Activated naive CD4-positive, alpha-beta T cell treated with anti-CD3 and anti-CD28 coated beads, Interleukin-2, amount 50 U/mL, for 16 hours (primary cell): ENCODE measurements at places on chromosomes 5 and 9.
A peak's percentile ranks its signal among the peaks of the same experiment; 100 is the strongest.

DNA sequence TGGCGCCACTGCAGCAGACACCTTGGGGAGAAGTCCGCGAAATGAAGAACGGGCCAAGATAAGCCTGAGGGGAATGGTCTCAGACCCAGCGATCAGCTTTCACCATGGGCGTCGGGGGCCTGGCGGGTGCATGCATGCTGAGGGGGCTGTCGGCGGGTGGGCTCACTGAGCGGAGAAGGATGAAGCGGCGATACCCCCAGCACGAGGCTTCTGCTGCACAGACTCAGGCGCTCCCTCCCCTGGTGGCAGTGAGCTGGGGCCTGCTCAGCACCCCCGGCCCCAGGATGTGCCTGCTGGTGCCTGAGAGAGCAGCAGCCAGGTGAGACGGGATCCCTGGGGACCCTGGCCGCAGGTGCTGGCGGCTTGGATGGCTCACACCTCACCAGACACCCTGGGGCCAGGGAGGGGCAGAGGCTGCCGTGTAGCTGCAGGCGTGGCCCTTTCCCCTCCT is 31.2 kb downstream of the CEP72 start:
- DNase-seq: no peak

GRCh38 chr9:116491219-116491618 is 195.9 kb upstream of the TRIM32 start:
- DNase-seq: no peak

- no peak for DNase-seq
Measured at GRCh38 chr9:93907551-93908199, 47.5 kb downstream of the BARX1 start.

- no peak for DNase-seq
Measured at GRCh38 chr9:110340306-110340705, 2.6 kb upstream of the TXNDC8 start.

DNA sequence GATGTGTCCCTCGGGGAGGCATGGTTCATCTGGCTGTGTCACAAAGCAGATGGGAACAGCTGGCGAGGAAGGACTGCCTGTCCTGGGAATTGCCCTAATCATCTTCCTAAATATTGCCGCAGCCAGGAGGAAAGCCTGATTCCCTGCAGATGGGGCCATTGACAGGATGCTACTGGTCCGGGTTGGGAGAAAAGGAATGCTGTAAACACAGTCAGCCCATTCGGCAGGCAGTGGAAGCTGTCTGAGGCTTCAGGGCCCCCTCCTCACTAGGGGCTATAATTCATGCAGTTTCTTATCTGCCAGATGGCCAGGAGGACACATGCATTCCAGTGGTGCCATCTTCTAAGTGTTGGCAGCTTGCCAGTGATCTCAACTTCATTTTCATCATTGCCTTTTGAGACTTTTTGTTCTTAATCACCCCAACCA is 110.3 kb downstream of the KCNIP1 start:
- DNase-seq: no peak

- DNase-seq: no peak
Measured at GRCh38 chr5:598564-598890, 13.6 kb upstream of the CEP72 start.

GRCh38 chr5:36359267-36359666 is 57.6 kb upstream of the RANBP3L start:
- no peak for DNase-seq

GRCh38 chr9:94757158-94757557 is 30.7 kb downstream of the AOPEP start:
- DNase-seq: no peak

GRCh38 chr9:37729499-37729898 is 24.1 kb upstream of the TRMT10B start:
- DNase-seq: no peak

DNA sequence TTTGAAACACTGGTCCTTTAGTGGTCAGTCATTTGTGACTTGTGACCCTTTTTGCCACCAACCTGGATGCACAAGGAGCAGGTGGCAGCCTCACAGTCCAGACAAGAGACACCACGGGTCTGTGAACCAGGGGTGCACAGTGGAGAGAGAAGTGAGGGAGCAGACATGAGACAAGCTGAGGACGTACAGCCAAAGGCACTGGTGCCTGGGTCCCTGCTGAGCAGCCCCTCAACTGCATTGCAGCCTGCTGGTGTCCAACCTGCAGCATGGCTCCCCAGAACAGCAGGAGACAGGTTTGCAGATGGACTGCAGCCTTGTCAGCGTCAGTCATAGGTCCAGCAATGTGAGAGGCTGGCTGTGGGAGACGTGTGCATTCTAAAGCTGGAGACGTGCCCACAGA is 124.2 kb upstream of the FSTL4 start:
- no peak for DNase-seq

GRCh38 chr5:163995206-163995605 is 489.8 kb downstream of the MAT2B start:
- no peak for DNase-seq

GRCh38 chr5:154309805-154310204 is 119.3 kb downstream of the GALNT10 start:
- DNase-seq: no peak

- no peak for DNase-seq
Measured at GRCh38 chr5:61274511-61274911, 57.5 kb upstream of the ZSWIM6 start.

DNA sequence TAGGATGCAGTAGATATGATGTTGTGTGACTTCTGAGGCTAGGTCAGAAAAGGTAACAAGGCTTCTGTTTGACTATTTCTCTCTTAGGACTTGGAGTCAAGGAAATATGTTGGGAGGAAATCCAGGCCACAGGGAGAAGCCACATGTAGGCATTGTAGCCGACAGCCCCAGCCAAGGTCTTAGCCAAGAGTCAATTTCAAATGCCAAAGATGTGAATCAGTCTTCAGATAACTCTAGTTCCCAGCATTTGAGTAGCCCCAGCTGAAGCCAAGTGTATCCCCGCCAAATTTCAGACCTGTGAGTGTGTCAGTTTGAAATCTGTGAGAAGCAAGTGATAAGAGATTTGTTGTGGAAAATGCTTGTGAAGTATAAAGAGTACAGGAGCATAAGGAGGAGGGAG is 38.1 kb upstream of the ISL1 start:
- no peak for DNase-seq

GRCh38 chr9:33161011-33161588 is 6.0 kb downstream of the B4GALT1 start:
- no peak for DNase-seq

DNA sequence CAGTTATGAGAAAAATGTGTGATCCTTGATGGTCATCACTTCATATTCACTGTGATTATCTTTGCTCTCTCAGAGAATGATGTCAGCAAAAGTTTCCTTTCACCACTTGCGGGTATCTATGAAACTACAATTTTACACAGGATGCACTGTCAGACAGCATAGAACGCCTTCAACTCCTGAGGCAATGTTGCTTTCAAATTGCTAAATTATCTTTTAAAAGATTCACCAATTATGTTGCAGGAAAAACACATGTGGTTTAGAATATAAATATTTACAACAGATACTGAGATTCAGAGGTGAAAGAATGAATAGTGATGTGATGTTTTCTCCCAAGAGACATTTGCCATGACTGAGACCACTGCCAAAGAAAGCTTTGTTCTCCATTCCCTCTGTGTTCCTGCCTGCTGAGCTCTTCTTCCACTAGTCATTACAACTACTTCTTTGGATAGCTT is 879.8 kb upstream of the DMAC1 start:
- DNase-seq: no peak

DNA sequence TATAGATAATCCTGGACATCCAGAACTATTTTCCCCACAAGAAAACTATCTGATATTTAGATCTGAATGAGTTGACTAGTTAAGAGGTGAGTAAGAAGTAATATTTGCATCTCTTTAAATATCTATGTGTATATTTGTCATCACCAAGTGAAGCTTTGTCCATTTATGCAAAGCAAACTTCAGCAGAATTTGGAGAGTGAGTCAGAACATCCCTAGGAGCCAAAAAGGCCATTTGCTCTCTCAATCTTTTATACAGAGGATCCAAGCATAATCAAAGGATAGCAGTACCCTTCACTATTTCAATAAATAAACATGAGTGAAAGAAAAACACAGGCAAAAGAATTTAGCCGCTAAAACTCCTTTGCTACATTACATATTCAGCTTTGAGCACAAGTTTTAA is 454.4 kb downstream of the NR2F1-AS1 start:
- no peak for DNase-seq

DNA sequence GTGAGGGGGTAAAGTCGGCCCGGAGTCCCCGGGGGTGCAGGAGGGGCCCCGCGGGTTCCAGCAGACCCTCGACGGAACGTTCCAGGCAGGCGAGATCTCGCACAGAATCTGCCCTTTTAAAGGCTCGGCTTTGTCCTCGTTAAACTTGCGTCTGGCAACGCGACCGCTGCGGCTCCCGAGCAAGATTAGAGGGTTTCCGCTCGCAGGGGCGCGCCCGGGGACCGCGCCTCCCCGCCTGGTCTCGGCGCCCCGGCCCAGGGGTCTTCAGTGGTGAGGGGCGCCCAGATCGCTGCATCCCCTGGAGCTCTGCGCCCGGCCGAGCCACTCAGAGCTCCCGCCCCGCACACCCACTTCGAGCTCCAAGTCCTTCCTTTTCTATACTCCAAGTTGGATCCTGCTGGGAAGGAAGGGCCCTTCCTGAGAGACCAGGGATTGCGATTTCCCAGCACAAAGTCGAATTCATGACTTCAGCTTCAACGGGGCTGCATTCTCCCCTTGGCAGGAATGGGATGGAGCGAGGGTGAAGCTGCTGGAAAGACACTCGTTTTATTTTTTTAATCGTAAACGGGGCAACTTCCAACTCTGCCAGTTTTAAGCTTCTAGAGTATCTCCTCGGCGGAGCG is 11.3 kb downstream of the PROP1 start:
- DNase-seq: no peak

DNA sequence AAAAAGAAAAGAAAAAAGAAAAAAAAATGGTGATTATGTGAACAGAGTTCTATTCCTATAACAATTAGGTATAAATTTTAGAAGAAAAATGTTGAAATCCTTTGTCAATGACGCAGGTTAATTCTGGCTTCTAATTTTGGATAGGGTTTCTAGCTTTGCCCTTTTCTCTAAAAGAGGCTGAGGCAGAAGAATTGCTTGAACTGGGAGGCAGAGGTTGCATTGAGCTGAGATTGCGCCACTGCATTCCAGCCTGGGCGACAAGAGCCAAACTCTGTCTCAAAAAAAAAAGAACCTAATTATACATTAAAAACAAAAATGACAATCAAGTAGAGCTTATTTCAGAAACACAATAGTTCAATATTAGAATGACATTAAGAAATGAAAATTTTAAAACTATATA is 2.9 kb downstream of the STXBP1 start:
- DNase-seq: no peak

DNA sequence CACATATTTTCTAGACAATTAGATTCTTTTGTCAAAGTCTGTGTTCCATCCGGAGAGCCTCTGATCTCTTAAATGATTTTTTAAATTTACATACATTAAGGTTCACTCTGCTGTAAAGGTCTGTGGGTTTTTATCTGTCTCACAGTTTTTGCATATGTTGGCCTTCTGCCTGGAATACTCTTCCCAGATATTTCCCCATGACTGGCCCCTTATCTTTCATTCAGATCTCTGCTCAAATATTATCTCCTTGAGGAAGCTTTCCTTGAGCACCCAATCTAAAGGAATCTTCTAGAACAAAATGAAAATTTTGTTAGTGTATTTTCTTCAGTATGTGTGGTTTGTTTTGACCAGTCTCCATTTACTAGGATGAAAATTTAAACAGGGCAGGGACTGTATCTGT is 26.3 kb downstream of the FAF2 start:
- DNase-seq: no peak

DNA sequence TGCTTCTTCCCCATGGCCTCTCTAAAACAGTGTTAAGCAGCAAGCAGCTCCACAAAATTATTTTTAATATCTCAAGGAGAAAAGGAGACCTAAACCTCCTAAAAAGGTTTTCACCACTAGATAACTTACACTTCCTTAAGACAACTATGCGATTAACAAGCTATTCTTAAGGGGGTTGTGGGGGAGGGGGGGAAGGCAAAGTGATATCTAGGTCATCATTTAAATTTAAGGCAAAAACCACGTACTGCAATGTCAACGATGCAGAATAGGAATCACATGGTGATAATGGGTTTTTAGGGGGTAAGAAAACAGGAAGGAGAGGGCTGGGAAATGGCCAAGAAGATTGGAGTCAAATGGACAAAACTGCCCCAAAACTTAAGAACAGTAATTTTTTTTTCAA is 32.6 kb downstream of the CSNK1A1 start:
- no peak for DNase-seq

GRCh38 chr5:24681106-24681505 is 36.3 kb upstream of the CDH10 start:
- no peak for DNase-seq

DNA sequence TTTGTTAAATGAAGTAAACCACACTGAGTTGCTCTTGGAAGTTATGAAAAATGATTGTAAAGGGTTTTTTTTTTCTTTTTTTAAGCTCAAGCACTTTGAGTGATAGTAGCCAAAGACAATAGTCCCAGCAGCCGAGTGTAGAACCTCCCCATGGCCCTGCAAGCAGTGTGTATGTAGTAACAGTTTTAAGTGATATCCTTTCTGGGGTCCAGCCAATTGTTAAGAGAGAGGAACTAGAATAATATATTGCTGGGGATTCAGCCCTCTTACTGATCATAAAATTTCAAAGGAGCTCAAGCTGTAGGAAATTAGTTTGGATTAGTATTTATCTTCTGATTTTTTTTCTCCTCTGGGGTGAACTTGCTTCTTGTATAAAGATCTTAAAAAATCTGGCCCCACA is 43.2 kb downstream of the NPR3 start:
- no peak for DNase-seq

- DNase-seq: peak; percentile 27
Measured at GRCh38 chr5:56534102-56534829, 281.1 kb upstream of the MAP3K1 start.

DNA sequence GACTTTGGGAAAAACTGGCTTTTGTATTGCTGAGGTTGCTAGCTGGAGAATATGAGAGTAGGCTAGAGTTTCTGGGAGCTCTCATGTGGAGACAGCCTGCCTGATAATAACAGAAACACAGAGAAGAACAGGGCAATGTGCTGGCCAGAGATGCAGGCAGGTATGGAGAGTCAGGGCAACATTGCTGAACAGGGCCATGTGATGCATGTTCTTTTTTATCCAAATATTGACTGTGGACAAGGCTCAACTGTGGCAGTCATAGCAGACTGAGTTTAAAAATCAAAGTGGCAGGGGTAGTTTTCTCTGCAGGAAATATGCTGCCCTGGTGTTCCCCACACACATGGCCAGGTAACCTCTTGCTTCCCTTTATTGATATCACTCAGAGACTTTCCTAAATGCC is 381.1 kb downstream of the RASEF start:
- DNase-seq: no peak

- DNase-seq: no peak
Measured at GRCh38 chr5:77170196-77170890, 40.1 kb upstream of the PDE8B start.
